Vagina (tissue), 2 donors: ENCODE measurements at places on chromosomes 1 and 21.

DNA sequence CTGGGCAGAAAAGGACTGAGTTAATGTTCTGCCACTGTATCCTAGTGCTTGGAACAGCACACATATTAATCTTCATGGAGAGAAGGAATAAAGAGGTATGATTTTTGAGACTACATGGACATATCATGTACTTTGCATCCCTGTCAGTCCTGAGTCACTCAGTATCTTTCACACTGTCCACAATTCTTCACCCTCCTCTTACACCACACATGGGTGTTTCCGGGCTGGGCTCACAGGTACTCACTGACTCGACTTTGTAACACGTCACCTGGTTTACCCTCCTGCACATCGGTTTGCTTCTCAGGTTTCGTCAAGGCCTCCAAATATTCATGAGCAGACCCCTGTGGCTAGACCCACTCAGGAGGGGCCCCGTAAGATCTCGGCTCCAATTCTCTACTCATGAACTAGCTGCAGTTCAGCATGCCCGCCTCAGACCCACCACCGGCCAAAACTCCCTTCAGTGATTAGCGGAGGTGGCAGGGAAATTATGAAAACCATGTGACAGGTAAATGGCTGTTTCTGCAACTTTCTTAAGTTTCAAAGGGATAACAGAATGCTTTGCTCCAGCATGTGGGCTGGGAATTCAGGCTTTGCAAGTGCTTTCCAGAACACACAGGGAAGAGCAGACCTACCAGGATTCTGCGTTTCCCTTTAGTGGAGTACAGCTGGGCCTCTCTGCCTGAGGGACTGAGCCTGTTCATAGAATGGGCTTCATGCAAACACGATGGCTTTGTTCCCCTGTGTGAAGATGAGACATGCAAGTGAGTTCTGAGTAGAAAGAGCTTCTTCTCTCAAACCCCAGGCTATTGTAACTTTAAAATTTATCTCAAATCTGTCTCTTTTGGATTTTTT, 31.3 kb upstream of the TRABD2B start:
- DNase-seq, result no peak

DNA sequence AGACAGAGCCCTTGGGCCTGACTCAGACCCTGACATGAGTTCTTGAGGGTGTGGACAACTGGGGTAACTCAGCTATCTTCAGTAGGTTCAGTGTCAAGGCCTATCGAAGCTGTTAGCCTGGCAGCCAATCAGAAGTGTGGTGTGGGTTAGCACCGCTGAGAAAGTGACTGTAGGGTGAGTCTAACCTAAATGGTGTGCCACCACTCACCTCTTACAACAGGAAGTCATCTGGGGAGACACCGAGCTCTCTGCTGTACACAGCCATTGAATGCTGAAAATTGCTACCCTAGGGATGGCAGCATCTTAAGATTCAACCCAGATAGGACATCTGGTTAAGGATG, 44.6 kb downstream of the RASSF5 start:
- no peak for DNase-seq

DNA sequence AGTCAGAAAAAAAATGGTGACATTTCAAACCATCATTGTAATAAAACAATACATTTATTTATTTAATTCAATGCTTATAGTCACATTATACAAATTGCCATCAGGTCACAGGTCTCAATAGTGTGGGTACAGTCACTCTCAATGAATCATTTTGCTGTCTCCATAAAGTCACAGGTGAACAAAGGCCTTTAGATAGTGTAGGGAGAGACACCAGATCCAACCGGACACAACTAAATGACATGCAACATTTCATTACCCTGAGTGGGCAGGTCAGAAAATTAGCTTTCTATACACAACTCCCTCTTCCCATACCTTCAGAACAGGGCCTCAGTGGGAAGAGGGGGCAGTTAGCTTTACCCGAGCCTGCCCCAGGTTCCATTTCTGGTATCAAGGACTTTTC, 63.2 kb downstream of the STYXL2 start:
- no peak for DNase-seq

- no peak for DNase-seq
Measured at GRCh38 chr1:234629026-234629425, 19.0 kb upstream of the IRF2BP2 start.

GRCh38 chr1:115107516-115108260, 18.4 kb upstream of the TSPAN2 start:
- DNase-seq, result no peak

DNA sequence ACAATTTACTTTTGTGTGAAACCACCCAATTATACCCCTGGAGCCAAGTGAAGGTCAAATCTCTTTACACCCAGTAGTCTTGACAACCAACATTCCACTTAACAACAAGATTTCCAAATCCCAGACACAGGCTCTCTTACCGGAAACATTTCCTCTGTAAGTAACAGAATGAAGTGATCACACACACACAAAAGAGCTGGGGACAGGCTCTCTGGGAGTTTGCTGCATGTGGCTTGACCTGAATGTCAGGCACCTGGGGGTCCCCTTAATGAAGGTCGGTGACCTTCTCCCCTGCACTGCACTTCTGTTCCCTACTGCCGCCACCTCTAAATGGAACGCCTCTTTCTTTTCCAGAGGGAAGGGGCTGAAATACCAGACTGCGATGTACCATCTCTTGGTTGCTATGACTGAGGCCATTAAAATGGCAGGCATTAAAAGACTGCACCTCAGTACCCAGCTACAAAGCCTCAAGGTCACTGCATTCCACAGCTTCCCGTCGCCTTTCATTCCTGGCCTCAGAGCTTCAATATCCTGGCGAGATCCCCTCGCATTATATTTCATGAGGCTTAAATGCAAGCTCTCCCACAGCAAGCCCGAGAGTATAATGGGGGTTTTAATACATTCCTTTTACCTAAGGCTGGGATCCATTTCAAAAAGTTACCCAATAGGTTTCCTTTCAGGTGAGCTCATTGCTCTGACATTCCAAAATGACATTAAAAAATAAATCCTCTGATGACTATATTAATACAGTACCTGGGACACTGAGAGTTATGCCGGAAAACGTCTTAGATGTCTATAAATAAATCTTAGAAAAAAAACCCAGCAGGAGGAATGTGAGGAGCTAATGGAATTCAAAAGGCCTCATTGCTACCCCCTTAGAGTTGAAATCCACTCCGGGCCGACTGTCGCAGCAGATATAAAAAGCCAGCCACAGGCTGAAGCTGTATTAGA, 90.9 kb upstream of the DIRAS3 start:
- DNase-seq, result no peak

- peak; percentile 89 for DNase-seq
Measured at GRCh38 chr1:234969581-234970400, 158.8 kb downstream of the TOMM20 start.

DNA sequence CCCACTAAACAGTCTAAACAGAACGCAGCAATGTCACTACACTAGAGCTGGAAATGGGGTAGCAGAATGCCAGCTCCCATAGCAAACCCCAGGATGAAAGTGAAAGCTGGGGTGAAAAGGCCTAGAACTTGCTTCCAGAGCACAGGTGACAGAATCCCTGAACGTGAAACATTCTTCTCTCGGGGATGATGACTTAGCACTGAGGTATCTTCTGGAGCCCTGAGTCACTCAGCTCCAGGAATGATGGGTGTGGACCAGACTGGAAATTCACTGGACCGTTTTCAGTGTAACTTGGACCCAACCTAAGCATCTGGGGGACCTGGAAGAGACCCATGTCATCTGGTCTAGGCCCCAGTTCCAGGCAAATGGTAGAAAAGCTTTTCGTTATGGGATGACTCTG, 108.9 kb downstream of the CDC7 start:
- DNase-seq, result no peak

- DNase-seq, result no peak
Measured at GRCh38 chr1:86762336-86762735, 58.0 kb downstream of the SH3GLB1 start.

DNA sequence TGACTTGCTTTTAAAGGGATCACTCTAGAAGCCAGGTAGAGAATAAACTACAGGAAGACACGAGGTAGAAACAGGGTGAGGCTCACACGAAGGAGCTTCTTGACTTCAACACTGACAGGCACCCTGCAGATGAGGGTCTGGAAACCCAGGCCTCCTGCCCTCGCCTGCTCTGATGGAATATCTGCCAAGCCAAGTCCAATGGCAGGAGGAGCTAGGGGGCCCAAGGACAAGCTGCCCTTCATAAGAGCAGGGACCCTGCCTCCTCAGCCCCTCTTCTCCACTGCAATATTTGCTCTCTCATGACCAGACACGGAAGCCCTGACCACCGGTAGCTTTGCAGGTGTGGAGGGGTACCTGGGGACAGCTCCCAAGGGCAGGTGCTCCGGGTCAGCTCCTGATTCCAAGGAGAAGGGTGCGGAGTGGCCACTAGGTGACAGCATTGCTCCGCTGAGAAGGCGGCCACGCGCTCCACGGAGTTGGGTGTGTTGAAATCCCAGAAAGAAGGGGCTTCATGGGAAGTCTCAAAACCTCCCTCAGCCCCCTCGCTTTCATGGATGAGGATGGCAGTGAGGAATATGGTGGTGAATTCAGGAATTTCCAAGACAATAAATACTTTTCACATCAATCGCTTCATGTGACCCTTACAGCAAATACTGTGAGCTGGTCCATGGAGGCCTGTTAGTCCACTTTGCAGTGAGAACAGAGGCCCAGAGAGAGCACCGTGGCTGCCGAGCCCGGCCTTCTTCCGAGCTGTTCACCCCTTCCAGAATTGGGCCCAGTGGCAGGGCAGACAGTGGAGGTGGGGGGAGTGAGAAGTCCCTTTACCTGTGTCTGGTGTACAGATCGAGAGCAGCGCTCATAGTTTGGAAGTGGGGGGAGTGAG, 33.2 kb upstream of the PAX7 start:
- no peak for DNase-seq

DNA sequence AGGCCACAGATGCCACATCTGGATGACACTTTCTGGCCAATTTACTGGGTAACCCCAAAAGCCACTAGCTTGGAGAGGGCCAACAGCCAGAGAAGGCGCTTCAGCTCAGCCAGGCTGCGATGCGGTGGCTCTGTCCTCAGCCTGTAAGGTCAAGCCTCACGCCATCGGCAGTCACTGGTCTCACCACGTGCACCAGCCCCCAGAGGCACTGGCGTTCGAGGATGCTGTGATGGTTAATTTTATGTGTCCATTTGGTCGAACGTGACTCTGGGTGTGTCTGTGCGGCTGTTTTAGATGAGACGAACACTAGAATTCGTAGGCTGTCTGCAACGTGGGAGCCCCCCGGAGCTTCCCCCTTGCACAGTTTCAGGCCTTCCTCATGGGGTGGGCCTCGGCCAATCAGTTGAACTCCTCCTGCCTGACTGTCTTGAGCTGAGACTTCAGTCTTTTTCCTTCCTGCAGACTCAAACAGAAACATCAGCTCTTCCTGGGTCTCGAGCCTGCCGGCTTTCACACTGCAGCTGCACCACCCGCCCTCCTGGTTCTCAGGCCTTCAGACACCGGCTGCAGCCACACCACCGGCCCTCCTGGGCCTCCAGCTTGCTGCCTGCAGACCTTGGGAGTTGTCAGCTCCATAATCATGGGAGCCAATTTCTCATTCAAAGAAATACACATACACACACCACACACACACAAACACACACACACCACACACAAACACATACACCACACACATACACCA, 41.6 kb upstream of the SLC45A1 start:
- DNase-seq, result no peak

DNA sequence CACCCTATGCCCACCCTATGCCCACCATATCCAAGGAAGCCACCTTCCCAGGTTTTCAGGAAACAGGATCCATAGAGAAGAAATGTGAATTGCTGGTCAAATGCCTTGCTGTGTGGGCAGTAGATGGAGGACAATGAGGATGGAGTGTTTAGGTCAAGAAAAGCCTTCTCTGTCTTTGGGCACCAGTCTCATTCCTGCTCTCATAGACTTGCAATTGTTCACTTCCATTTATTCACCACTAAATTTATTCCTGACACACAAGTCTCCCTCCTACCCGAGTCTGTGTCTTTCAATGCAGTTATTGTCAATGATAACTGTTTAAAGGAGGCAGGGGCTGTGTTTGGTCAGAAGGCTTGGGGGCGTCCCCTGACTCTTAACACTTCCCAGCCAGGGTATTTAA, 48.0 kb upstream of the ITPKB start:
- DNase-seq, result no peak

- DNase-seq, result no peak
Measured at GRCh38 chr1:244224487-244225430, 173.7 kb downstream of the ZBTB18 start.

GRCh38 chr1:53311702-53312305, 16.1 kb downstream of the LRP8 start:
- no peak for DNase-seq

DNA sequence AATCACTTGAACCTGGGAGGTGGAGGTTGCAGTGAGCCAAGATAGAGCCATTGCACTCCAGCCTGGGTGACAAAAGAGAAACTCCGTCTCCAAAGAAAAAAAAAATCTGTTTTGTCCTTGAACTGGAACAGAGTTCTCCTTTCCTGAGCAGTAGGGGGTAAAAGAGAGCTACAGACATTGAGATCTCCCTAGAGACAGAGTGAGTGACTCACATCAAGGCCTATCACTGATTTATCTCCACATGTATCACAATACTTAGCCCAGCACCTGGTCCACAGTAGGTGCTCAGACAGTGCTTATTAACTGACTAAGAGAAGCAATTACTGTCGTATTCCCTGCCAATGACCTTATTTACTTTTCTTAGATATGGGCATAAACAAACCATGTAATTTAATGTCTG, 354.1 kb upstream of the C1orf87 start:
- no peak for DNase-seq

- no peak for DNase-seq
Measured at GRCh38 chr1:181178241-181178879, 89.9 kb downstream of the IER5 start.

DNA sequence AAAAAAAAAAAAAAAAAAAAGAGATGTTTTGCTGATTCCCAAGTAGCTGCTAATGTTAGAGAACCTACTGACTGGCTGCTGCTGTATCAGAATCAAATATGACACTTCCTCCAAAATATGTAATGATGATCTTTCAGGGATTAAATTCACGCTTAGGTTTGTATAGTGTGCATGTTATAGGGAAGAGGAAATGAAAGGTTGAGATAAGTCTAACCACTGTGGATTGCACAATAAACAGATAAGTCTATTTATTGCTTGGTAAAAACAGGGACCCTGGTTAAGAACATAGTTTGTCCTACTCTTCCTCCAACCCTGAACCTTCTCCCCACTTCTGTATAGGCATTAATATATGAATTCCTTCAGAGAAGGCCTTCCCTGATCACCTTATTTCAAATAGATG, 13.2 kb downstream of the RC3H1 start:
- no peak for DNase-seq

DNA sequence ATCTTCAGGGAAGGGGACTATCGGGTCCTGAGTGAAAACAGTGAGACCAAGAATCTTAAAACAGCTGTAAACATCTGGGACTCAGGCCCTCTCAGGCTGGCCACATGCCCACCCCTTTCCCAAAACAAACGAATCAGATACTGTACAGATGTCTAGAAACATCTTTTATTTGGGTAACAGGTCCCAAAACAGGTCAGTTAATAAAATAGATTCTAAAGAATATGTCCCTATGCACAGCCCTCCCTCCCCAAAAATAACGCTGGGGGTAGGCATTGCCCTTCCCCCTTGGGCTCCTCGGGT, 499 bp upstream of the CRTC2 start:
- DNase-seq, result no peak
